ENCODE measurements at places on chromosomes 1 and 21. TPM values are rescaled to one million over a fixed set of nuclear protein-coding genes. Genes with fewer than 3 reads are reported as not detected.
A peak's percentile ranks its signal among the peaks of the same experiment; 100 is the strongest.

DNA sequence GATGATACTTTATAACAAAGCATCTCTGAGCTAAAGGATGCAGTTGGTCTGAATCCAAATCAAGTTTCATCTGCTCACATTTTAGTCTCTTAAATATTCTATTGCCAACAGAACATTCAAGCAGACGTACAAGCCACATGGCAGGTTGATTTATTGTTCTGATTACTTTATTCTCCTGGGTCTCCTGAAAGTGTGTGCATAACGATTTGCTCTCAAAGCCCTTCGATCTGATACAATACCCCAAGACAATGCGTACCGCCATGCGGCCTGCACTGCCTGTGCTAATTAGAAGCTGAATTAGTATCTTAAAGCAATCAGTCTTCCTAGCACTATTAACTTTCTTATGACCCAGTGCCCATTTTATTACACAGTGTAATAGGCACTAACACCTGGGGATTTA is 56.9 kb downstream of the FHAD1 start:
- no peak overlapping the region for H3K27ac ChIP-seq
- H3K36me3 ChIP-seq, result no peaks in the 10 kb centered on the region
- no peaks in the 10 kb centered on the region for H3K27me3 ChIP-seq
- no peak for DNase-seq
- H3K4me1 ChIP-seq, result no peaks in the 10 kb centered on the region
- no peak overlapping the region for H3K4me3 ChIP-seq

- H3K4me1 ChIP-seq, result no peaks in the 10 kb centered on the region
- no peak overlapping the region for H3K27ac ChIP-seq
- no peaks in the 10 kb centered on the region for H3K36me3 ChIP-seq
These were observed 227.2 kb downstream of the ATG4C start for GRCh38 chr1:63010913-63011660.

- H3K36me3 ChIP-seq, result no peaks in the 10 kb centered on the region
- no peak overlapping the region for H3K27ac ChIP-seq
- H3K27me3 ChIP-seq, result no peaks in the 10 kb centered on the region
- no peak for DNase-seq
These were observed 40.5 kb upstream of the MUTYH start for GRCh38 chr1:45380730-45381129.

GRCh38 chr1:202014915-202015661 is 4.7 kb downstream of the ELF3 start:
- H3K4me1 ChIP-seq, result no peaks in the 10 kb centered on the region
- no peaks in the 10 kb centered on the region for H3K36me3 ChIP-seq
- H3K27ac ChIP-seq, result no peak overlapping the region
- no peak for DNase-seq
- no peaks in the 10 kb centered on the region for H3K27me3 ChIP-seq

DNA sequence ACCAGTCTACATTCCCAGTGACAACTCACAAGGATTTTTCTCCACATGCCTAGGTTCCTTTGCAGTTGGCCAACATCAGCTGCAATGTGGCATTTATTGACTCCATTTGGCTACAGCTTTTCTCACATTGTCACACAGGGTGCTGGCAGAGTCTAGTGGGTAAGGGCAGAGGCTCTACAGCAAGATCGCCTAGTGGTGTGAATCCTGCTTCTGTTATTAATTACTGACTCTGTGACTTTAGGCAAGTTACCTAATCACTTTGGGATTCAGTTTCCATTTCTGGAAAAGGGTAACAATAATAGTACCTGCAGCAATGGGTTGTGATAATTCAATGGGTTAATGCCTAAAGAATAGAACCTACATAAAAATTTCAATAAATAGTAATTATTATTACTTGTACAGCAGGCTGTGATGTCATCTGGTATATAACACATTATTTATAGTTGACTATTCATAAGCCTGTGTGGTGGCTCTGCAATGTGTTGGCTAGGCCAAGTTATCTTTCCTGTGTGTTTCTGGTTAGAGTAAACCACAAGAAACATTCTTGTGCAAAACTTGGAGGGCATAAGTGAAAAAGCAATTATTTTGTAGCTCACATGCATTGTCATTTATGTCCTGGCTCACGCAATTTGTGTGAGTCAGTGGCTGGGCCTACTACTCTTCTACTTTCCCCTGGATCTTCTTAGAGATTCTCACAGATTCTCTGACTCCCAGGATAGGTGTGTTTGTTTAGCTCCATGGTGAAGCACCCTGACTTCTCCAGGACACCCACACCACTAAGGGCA is 59.5 kb downstream of the PTGS2 start:
- H3K4me1 ChIP-seq, result peaks cover 20% of the 10 kb centered on the region
- H3K4me3 ChIP-seq, result no peak overlapping the region
- H3K36me3 ChIP-seq, result no peaks in the 10 kb centered on the region
- no peaks in the 10 kb centered on the region for H3K27me3 ChIP-seq

The DSCAM gene
- total RNA-seq, result not detected

GRCh38 chr1:116504308-116505156 is 66.3 kb downstream of the CD58 start:
- H3K27ac ChIP-seq, result peak overlapping the region; percentile 86
- peaks cover 78% of the 10 kb centered on the region for H3K4me1 ChIP-seq
- no peaks in the 10 kb centered on the region for H3K36me3 ChIP-seq
- no peak overlapping the region for H3K4me3 ChIP-seq

- no peak overlapping the region for H3K4me3 ChIP-seq
- H3K36me3 ChIP-seq, result no peaks in the 10 kb centered on the region
- H3K27me3 ChIP-seq, result no peaks in the 10 kb centered on the region
- H3K4me1 ChIP-seq, result peaks cover 14% of the 10 kb centered on the region
- no peak overlapping the region for H3K27ac ChIP-seq
These were observed 102.7 kb downstream of the ZNF281 start for GRCh38 chr1:200306944-200307754.

The PATJ gene
- 49.0 TPM for total RNA-seq

DNA sequence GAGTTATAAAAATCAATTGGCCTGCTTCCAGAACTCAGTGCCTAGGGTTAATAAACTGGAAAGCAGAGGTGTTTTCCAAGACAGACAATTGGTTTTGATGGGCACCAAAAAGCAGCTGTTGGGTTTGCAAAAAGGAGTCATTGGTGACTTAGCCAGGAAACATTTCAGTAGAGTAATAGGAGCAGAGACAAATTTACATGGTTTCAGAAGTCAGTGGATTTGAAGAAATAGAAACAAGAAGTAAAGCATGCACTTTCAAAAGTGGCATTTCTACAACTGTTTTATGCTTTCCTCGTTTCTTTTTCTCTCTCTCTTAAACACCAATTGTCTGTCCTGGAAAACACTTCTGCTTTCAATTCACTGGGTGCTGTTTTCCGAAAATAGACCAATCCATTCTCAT is 87.8 kb downstream of the GLUL start:
- peaks cover 4% of the 10 kb centered on the region for H3K4me1 ChIP-seq
- H3K36me3 ChIP-seq, result no peaks in the 10 kb centered on the region
- no peak for DNase-seq
- H3K27me3 ChIP-seq, result no peaks in the 10 kb centered on the region
- H3K4me3 ChIP-seq, result no peak overlapping the region
- H3K27ac ChIP-seq, result no peak overlapping the region

The PADI2 gene
- 0.14 TPM for total RNA-seq

The THEMIS2 gene
- total RNA-seq, result 64.8 TPM

GRCh38 chr1:19356266-19356665 is 44.1 kb downstream of the SLC66A1 start:
- DNase-seq, result no peak
- H3K36me3 ChIP-seq, result peaks cover 61% of the 10 kb centered on the region
- H3K27me3 ChIP-seq, result no peaks in the 10 kb centered on the region

The MARK1 gene
- total RNA-seq, result not detected

GRCh38 chr1:4684864-4685522 is 30.6 kb downstream of the AJAP1 start:
- no peak for DNase-seq
- no peak overlapping the region for H3K4me3 ChIP-seq
- H3K36me3 ChIP-seq, result no peaks in the 10 kb centered on the region

The MX2 gene
- 98.7 TPM for total RNA-seq

- H3K4me3 ChIP-seq, result no peak overlapping the region
- peaks cover 8% of the 10 kb centered on the region for H3K4me1 ChIP-seq
- H3K36me3 ChIP-seq, result peaks cover 6% of the 10 kb centered on the region
- no peaks in the 10 kb centered on the region for H3K27me3 ChIP-seq
These were observed 146.6 kb downstream of the PGBD5 start for GRCh38 chr1:230279583-230279945.

DNA sequence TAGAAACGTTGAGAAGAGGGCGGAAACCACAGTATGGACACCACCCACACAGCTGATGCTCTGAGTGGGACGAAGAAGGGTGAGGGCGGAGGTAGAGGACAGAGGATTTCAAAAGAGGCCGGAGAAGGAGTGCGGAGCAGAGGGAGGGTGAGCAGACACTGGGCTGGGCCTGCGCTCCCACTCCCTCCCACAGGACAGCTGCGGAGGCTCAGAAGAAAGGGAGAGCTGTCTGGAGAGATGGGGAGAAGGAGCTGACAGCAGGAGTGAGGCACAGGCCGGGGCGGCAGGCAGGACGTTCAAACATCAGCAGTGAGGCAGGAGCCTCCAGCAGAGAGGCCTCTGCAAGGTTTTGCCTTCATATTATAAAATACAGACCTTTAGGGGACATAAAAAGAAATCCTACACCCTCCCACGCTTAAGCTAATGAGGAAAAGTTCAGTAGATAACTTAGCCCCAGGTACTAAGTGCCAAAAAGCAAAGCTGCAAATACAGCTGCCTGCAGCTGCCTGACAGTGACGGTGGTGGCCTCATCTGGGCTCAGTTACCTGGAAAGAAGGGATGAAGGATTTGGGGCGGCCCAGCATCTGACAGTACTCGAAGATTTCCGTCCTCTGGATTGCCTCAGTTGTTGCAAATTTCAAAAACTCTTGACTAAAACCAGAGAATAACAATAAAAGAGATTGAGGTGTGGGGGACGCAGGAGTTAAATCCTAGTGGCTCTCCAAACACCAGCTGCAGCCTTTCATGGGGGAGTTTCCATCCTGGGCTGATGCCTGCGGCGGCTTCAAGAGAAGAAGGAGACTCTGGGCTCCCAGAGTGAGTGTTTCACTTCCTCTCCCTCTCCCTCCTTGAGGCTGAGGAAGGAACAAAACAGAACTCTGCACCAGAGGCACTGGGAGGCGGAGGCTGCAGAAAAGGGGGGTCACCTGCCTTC is 25.6 kb downstream of the SEC16B start:
- H3K4me3 ChIP-seq, result no peak overlapping the region
- no peaks in the 10 kb centered on the region for H3K27me3 ChIP-seq
- no peak for DNase-seq
- H3K4me1 ChIP-seq, result no peaks in the 10 kb centered on the region

GRCh38 chr1:172486805-172487454 is 43.1 kb upstream of the PIGC start:
- no peak for DNase-seq
- no peaks in the 10 kb centered on the region for H3K36me3 ChIP-seq
- no peak overlapping the region for H3K27ac ChIP-seq
- H3K27me3 ChIP-seq, result no peaks in the 10 kb centered on the region
- H3K4me3 ChIP-seq, result no peak overlapping the region
- H3K4me1 ChIP-seq, result peaks cover 12% of the 10 kb centered on the region

DNA sequence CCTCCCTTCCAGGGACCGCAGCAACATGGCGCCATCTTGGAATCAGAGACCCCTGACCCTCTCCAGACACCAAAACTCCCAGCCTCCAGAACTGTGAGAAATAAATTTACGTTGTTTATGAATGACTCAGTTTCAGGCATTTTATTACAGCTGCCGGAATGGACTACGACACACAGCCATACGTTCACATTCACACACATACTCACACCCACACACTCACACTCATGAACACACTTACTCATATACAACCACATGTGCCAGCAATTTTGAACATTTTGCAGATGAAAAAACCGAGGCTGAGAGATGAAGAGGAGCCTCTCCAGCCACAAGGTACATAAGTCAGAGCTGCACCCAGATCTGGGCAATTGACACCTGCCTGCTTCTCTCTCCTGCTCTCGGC is 151.0 kb upstream of the RAB4A start:
- H3K27me3 ChIP-seq, result no peaks in the 10 kb centered on the region
- no peak overlapping the region for H3K27ac ChIP-seq
- H3K4me3 ChIP-seq, result no peak overlapping the region
- no peaks in the 10 kb centered on the region for H3K36me3 ChIP-seq

- no peak overlapping the region for H3K27ac ChIP-seq
- no peaks in the 10 kb centered on the region for H3K36me3 ChIP-seq
- no peak for DNase-seq
- no peaks in the 10 kb centered on the region for H3K27me3 ChIP-seq
These were observed 64.4 kb downstream of the MACF1 start for GRCh38 chr1:39268906-39269305.

DNA sequence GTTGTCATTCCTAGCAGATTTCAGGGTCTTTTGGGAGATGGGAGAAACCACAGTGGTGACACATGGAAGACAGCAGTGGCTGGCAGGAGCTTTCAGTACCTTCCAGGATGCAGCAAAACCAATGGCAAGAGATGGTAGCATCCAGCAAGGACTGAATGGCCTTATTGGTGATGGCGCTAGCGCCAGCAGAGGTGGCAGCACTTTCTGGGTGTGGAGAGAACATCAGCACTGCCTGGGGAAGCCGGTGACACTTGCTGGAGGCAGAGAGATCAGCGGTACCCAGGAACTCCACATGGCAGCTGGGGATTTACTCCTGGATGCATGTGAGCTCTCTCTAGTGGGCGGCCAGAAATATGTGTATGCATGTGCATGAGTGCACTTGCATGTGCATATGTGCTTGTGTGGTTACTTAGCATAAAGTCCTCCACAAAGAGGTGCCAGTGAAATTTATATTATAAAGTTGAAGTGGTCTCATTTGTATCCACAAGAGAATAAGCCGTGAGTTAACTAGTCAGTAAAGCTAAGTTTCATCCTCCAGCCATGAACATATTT is 364.7 kb downstream of the LMX1A start:
- no peak overlapping the region for H3K4me3 ChIP-seq
- no peaks in the 10 kb centered on the region for H3K4me1 ChIP-seq
- no peak overlapping the region for H3K27ac ChIP-seq

GRCh38 chr1:39173995-39174380 is 30.5 kb upstream of the MACF1 start:
- no peaks in the 10 kb centered on the region for H3K27me3 ChIP-seq
- no peaks in the 10 kb centered on the region for H3K36me3 ChIP-seq
- no peak overlapping the region for H3K4me3 ChIP-seq
- DNase-seq, result no peak
- no peaks in the 10 kb centered on the region for H3K4me1 ChIP-seq
- no peak overlapping the region for H3K27ac ChIP-seq

The RNF186 gene
- total RNA-seq, result not detected

- no peak for DNase-seq
- H3K4me3 ChIP-seq, result no peak overlapping the region
- H3K27me3 ChIP-seq, result no peaks in the 10 kb centered on the region
- H3K27ac ChIP-seq, result no peak overlapping the region
- no peaks in the 10 kb centered on the region for H3K4me1 ChIP-seq
These were observed 75.3 kb upstream of the ARTN start for GRCh38 chr1:43858324-43858723.

The OR2M3 gene
- total RNA-seq, result not detected

DNA sequence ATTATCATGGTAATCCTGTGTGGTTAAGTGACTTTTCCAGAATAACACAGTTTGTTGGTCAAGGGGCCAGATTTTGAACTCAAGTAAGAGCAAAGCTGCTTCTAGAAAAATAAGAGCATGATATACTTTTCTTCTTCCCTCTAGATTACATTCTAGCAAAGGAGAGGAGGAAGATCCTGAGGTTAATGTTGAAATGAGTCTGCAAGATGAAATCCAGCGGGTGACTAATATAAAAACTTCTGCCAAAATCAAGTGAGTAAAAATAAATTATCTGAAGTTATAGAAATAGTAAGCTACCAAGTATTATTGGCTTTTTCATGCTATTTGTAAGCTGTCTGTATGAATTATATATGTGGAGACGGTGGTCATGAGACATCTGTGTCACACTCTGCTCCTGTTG is 12.8 kb downstream of the WDR3 start:
- H3K36me3 ChIP-seq, result peaks cover 77% of the 10 kb centered on the region
- H3K4me1 ChIP-seq, result no peaks in the 10 kb centered on the region
- no peak overlapping the region for H3K4me3 ChIP-seq
- no peak for DNase-seq
- H3K27me3 ChIP-seq, result no peaks in the 10 kb centered on the region
- no peak overlapping the region for H3K27ac ChIP-seq
